Stimulated activated CD4-positive, alpha-beta T cell treated with anti-CD3 and anti-CD28 coated beads, Interleukin-1b, Interleukin-23, amount 100 ng/mL, for 1 hour (primary cell): ENCODE measurements at places on chromosomes 7 and 10.

- DNase-seq: no peak
Measured at GRCh38 chr10:48506147-48506917, 98.5 kb downstream of the ARHGAP22 start.

DNA sequence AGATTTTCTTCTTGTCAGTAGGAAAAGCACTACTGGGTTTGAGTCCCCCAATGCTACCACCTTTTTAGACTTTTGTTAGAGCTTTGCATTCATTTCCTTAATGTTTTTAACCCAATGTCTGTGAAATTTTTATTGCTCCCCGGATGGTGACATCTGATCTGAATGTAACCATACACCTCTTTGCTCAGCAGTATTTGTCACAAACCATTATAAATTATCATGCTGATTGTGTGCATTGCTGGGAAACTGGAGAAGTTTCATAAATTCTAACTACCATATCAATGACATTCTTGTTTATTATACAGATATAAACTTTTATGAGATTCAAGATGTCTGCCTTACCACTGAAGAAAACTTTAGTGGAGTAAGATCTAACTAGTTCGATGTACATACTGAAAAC, 8.5 kb downstream of the NRP1 start:
- no peak for DNase-seq

DNA sequence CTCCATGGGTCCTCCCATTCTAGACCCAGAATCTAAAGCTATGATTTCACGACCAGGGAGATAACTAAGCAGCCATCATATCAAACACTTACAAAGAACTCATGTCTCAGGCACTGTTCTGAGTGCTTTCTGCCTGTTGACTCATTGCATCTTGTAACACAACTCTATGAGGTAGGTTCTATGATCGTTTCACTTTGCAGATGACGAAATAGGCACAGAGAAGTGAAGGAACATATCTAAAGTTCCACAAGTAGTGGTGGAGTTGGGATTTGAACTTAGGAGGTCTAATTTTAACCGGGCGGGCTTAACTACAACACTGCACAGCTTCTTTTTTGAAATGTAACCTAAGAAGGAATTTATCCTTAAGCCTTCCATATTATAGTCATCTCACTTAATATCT, 2.9 kb downstream of the RBP4 start:
- DNase-seq: no peak

DNA sequence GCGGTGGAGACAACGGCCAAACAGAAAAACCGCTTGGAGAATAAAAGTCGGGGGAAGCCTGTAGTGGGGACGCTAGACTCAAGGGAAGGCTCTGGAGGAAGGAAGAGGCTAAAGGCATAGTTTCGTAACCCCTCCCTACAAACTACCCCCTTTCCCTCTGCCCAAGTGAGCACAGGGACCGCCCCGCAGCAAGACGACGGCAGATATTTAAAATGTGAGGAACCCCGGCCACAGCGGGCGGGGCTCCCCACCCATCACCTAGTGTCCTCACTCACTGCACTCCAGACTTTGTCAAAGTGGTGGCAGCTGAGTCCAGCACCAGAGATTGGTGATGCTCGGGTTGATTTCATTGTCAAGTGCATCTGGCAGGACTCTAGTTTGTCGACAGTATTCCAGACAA, 69.1 kb downstream of the PRKAG2 start:
- no peak for DNase-seq

DNA sequence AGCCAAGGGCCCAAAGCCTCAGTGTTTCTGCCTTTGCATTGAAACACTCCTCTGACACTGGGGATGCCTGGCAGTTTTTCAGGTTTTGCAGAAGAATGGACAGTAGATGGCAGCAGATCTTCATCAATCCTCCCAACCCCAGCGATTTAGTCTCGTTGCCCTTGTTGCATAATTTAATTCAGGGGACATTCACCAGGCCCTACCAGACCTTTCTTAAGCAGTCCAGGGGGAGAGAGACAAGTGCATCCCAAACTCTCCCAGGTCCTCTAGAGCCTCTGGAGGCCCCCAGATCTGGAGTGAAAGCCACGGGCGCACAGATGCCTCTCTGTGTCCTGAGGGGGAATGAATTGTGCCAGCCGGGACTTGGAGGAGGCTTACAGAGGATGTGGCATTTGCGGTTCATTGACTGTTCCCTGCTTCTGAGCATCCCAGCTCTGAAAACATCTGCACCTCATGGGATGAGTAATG, 29.6 kb downstream of the MINDY4 start:
- no peak for DNase-seq

DNA sequence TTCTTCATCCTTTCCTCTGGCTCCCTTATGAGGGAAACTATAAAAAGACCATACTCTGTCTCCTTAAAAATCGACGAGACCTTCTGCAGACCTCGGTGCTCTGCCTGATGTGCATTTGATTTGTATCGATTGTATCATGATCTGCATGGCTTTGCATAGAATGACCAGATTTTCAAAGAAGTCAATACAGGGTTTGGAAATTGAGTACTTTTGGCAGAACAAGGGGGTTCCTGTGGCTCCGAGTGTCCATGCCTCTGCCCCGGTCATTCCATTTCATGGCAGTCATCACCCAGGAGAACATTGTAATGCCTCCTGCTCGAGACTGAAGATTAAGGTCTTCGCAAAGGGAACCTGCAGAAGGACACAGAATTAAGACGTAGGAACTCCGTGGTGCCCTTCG, 685 bp downstream of the CASP2 start:
- DNase-seq: no peak

GRCh38 chr7:47938574-47939165, 9.6 kb downstream of the PKD1L1 start:
- DNase-seq: no peak

DNA sequence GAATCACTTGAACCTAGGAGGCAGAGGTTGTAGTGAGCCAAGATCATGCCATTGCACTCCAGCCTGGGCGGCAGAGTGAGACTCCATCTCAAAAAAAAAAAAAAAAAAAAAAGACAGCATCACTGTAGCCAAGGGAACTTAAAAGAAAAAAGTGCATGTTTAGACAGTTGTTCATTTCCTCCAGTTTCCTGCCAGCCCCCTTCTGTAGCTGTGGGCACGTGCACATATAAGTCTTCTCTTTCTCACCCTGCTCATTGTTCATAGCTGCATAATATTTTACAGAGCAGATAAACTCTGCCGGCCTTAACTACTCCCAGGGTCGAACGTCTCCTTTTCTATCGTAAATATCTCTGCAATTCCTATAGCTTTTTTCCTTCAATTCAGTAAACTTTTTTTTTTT, 132.6 kb downstream of the LHPP start:
- DNase-seq: no peak

DNA sequence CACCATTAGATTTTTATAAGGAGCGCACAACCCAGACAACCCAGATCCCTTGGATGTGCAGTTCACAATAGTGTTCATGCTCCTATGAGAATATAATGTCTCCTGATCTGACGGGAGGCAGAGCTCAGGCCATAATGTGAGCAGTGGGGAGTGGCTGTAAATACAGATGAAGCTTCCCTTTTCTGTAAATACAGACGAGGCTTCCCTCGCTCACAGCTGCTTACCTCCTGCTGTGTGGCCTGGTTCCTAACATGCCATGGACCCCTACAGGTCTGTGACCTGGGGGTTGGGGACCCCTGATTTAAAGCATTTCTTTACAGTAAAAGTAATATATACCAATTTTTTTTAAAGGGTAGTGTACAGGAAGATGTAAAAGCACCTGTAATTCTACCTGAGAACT, 33.2 kb downstream of the HELLS start:
- no peak for DNase-seq

- no peak for DNase-seq
Measured at GRCh38 chr10:317271-317769, 182.1 kb downstream of the ZMYND11 start.

DNA sequence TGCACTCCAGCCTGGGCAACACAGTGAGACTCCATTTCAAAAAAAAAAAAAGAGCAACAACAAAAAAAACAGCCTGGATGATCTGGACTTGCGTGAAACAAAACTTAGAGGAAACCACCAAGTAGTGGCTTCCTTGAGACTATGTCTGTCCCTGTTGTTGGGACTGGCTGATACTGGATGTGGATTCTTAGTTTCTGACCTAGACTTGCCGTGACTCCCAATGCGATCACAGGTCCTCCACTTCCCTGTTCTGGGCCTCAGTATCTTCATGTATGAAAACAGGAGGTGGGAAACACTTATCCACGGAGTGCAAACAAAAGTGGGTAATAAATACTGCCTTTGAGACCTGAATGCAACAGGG, 125.7 kb downstream of the PRPF18 start:
- DNase-seq: no peak

- no peak for DNase-seq
Measured at GRCh38 chr7:32347244-32347828, 142.8 kb downstream of the LSM5 start.

- DNase-seq: peak; percentile 2
Measured at GRCh38 chr7:106111655-106112117, 426 bp downstream of the SYPL1 start.

DNA sequence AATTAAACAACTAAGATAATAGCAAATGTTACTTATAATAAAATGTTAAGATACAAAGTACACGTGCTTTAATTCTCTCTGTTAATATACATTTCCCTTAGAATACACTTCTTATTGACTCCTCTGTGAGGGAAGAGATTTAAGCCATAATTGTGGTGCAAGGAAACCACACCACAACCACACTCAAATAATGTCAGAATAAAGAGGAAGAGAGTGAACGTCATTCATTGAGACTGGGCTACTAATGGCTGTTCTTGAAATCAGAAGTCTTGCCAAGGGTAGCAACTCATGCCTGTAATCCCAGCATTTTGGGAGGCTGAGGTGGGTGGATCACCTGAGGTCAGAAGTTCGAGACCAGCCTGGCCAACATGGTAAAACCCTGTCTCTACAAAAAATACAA, 10.0 kb downstream of the FAM171A1 start:
- no peak for DNase-seq

- no peak for DNase-seq
Measured at GRCh38 chr10:29957907-29958331, 101.5 kb downstream of the JCAD start.

GRCh38 chr10:122019414-122019975, 30.5 kb downstream of the TACC2 start:
- no peak for DNase-seq

- DNase-seq: no peak
Measured at GRCh38 chr7:50207686-50208255, 96.7 kb upstream of the IKZF1 start.

DNA sequence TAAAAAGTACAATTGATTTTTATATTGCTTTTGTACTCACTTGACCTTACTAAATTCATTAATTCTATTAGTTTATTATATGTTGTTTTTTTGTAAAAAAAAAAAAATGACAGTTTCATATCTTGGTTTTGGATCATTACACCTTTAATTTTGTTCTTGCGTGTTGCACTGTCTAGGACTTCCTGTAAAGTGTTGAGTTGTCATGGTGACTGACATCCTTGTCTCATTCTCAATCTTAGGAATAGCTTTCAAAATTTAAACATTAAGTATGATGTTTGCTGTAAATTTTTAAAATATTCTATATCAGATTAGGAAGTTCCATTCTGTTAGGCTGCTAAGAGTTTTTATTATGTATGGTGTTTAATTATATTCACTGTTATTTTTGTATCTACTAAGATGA, 139.1 kb downstream of the ARHGAP12 start:
- DNase-seq: no peak

DNA sequence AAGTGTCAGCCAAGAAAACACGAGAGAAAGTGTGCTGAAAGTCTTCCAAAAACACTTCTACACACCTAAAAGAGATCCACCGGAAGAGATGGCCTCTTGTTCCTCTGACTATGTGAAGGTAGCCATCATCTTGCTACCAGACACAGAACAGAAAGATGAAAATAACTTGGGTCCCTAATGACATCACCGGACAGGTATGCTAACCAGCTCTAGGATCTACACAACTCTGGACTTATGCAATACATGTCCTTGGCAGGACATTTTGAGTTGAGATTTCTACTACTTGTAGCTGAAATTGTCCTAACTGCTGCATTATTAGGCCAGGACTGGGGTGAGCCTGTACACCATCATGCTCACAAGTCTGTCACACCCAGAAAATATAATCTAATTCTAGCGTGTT, 358.7 kb downstream of the ELMO1 start:
- DNase-seq: no peak

DNA sequence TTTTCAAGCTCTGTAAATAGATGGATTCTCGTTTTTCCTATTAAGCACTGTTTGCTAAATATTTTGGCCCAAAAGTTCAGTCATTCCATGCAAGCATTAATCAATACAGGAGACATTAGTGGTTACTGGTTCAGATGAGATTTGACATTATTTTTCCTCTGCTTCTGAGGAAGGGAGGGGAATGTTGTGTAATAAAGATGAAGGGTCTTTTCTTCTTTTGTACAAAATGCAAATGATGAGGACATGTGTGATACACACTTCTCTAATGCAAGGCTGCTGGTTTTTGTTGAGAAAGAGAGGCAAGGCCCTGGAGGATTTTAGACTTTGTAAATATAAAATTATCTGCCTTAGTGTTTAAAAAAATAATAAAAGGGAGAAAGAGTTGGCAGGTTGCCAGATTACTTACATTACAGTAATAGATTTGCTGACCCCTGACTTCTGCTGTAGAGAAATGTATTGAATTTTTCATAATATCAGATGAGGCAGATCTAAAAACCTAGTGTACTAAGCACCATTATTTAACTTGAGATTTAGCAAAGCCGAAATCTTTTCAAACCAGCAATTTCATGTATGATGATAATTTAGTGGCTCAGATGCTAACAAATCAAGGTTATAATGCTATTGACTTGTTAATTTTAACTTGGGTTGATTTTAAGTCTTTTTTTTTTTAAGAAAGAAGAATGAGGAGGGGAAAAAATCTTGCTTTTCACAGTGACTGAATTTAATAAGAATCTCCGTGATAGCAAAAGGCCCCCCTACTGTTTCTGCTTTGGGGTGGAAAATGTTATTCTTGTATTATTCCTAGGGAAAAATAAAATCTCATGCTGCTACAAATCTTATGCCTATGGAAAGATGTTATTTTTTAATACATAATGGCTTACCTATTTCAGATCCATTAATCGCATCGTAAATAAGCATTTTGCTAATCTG, 180.1 kb downstream of the ARID5B start:
- DNase-seq: no peak

DNA sequence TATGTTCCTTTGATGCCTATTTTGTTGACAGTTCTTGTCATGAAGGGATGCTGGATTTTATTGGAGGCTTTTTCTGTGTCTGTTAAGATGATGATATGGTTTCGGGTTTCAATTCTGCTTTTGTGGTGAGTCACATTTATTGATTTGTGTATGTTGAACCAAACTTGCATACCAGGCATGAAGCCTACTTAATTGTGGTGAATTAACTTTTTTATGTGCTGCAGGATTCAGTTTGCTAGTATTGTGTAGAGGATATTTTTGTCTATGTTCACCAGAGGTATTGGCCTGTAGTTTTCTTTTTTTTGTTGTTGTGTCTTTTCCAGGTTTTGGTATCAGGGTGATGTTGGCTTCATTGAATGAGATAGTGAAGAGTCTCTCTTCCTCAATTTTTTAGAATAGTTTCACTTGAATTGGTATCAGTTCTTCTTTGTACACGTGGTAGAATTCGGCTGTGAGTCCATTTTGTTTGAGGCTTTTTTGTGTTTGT, 345.9 kb downstream of the KIF20B start:
- no peak for DNase-seq

- DNase-seq: no peak
Measured at GRCh38 chr7:80017101-80017698, 117.4 kb upstream of the GNAI1 start.

- DNase-seq: no peak
Measured at GRCh38 chr7:17355050-17355449, 56.6 kb downstream of the AHR start.
